ENCODE measurements at places on chromosomes 3 and 15.

DNA sequence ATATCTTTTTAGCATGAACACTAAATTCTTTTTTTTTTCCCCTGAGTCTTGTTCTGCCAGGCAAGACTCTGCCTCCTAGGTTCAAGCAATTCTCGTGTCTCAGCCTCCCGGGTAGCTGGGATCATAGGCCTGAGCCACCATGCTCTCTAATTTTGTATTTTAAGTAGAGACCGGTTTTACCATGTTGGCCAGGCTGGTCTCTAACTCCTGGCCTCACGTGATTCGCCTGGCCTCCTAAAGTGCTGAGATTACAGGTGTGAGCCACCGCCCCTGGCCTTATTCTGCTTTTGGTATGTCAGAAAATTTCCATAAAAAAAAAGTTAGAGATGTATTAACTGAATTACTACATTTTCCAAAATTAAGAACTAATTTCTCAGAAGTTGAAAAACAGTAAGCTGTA, 14.3 kb downstream of the RAB11A start:
- DNase-seq: no peak

- peak; percentile 42 for DNase-seq
Measured at GRCh38 chr3:130601442-130601971, 84.5 kb downstream of the COL6A6 start.

- no peak for DNase-seq
Measured at GRCh38 chr3:58518291-58518789, 18.6 kb downstream of the ACOX2 start.

DNA sequence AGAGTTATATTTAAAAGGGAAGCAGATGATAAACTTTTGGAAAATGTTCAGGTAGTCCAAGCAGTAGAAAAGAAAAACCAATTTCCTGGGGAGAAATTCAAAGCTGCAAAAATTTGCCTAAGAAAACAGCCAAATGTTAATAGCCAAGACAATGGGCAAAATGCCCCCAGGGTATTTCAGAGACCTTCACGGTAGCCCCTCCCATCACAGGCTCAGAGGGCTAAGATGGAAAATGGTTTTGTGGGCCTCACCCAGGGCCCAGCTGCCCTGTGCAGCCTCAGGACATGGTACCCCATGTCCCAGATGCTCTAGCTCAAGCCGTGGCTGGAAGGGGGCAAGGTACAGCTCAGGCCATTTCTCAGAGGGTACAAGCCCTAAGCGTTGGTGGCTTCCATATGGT, 391.0 kb downstream of the ZIC4 start:
- no peak for DNase-seq

- DNase-seq: no peak
Measured at GRCh38 chr15:90001683-90002427, 731 bp downstream of the ZNF710 start.

GRCh38 chr15:69591905-69592508, 139.4 kb downstream of the RPLP1 start:
- no peak for DNase-seq

GRCh38 chr15:58788056-58788710, 17.1 kb downstream of the MINDY2 start:
- DNase-seq: no peak

- DNase-seq: no peak
Measured at GRCh38 chr3:184423561-184423960, 43.7 kb downstream of the CHRD start.

GRCh38 chr3:14141144-14141543, 16.3 kb downstream of the TMEM43 start:
- no peak for DNase-seq

DNA sequence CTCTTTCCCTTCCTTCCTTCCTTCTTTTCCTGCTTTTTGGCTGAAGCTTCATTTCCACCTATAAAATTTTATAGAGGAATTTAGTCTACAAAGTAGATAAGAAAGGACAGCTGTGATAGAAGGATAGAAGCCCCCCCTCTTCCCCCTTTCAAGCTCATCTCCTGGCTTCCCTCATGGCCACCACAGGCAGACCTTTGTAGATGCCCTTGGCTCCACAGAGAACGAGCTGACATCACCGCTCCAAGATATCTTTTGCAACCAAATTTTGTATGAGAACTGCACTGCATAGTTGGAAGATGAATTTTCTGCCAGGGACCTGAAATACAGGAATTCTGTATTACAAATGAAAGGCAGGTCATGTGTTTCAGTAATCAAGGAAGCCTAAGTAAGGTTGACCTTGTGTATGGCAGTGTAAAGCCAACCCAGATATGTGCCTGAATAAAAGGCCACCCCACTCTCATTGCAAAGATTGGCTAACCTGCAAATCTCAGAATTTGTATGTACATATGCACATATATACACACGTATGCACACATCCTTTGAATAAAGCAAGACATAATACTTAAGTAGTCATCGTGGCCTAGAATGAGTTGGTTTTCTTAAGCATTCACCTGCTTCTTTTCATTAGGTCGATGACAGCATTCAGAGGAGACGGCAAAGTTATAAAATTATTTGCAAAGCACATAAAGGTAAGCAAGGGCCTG, 57.1 kb upstream of the FILIP1L start:
- DNase-seq: no peak

DNA sequence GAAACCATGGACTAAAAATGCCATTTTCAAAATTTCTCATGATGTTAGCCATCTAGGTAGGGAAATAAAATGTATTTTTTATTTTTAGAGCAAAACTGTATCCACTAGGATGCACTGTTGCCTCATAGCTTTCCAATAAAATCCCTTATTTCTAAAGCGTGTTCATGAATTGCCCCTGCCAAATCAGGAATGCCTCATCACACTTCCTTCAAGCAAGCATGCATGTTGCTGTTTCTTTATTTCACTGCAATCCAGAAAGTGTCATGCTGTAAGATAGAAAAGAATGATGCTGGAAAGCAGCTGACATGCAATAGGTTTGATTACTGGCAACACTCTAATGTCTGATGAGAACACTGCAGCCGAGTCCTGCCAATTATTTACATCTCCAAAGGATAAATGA, 239.5 kb downstream of the CHL1 start:
- DNase-seq: no peak

GRCh38 chr3:109563149-109563548, 225.8 kb upstream of the DPPA4 start:
- no peak for DNase-seq

DNA sequence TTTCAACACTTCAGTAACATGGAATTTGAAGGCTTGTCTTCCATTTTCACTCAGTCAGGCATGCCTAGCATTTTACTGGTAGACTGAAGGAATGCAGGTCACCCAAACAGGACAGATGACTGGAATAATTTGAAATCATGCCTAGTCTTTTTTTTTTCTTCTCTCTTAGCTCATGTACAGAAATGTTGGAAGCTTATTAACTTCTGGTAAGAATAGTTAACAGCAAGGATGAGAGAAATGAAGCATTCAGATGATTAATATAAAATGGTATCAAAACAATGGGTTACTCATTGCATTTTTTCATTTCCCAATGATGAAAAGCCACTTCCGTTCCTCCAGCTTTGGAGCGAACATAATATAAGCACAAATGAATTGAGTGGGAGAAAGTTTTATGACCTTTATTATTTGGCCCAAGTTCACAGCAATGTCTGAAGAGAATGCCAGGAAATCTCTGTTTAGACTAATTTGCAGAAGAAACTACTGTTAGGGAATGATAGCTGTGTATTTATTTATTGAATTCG, 431.6 kb upstream of the RASGRP1 start:
- no peak for DNase-seq

DNA sequence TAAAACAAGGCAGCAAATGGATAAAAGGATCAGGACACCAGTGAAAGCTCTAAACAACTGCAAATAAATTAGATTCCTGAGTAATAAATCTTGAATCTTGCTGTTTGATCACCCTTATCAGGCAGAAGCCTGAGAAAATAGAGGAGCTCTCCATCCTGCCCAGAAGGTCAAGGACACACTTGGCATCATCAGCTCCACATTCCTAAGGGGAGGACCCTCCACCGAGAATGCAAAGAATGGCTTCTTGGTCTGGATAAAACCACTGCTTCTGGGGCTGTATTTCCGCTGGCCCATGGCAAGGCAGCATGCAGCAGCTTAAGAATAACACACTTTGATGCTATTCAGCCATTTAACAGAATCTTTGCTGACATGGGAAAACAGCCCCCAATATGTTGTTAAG, 108.9 kb upstream of the TSC22D2 start:
- no peak for DNase-seq

GRCh38 chr15:93500155-93500554, 411.1 kb upstream of the RGMA start:
- DNase-seq: no peak

DNA sequence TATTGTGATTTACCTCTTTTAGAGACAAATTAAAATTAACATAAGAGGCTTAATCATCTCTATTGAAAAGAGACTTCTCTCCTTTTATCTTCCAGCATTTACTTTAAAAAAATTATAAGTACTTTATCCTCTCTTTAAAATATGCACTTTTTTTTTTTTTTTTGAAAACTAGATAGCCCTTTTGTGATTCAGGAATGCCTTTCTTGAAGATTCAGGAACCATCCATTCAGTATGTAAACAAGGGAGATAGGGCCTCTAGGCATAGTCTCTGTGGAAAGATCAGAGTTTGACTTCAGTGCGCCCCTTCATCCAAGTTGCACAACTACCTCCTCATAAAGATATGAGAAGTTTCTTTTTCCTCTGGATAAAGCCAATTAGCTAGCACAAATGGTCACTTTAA, 1163.7 kb downstream of the SI start:
- no peak for DNase-seq

DNA sequence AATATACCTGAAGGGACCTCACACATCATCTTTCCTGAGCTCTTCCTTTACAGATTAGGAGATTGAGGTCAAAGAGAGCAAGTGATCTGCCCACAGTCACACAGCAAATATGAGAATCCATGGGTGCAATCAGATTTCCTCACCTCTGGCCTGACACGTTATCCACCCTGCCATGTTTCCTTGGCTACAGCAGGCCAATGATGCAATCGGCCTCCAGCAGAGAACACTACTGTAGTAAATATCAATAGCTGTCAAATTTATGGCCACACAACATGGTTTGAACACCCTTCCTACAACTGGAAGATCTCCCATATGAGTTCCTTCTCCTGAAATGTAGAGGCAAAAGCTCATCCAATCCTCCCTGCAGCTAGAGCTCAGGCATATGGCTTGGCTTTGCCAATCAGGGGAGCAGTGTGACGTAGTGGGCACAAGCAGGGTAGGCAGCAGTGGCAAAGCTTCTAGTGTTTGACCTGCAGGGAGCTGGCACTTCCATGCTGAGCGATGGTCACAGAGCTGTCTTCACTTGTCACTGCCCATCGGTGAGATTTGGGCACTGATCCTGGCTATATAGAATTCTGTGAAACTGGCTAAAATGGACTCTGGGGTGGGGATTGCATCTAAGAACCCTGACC, 271.3 kb downstream of the TJP1 start:
- no peak for DNase-seq

DNA sequence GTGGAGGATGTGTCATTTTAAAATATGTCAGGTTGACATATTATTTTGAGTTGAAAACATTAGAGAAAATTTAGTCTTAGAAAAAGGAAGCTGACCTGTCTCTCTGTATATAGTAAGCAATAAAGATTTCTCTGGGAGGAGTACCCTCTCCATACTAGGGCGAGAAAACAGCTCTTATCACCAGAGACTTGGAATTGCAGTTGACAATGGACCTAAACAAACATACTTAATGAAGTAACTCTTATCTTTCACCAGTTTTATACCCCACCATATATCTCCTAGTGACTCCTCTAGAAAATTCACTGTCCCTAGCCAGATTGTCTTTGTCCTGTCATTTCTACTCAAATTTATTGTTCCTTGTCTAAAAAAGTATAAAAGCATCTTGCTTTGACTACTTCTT, 7.2 kb upstream of the GATM start:
- DNase-seq: no peak

GRCh38 chr15:70083946-70084345, 13.8 kb downstream of the TLE3 start:
- no peak for DNase-seq

DNA sequence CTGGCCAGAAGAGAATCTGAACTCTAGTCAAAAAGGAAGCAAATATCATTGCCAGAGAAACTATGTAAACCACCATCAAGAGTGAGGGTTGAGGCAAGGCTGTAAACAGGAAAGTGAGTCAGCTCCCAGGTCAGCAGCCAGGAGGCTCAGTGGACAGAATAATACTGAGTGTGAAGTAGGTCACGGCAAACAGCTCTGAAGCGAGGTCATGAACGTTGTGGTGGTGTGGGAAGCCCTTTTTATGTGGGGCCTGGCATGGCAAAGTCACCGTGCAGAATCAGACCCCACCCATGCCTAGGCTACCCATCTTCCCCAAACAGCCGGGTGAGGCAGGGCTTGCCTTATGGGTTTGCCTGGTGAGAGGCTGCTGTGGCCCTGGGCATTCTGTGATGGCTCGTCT, 43.9 kb downstream of the THBS1 start:
- DNase-seq: no peak

Measured in SK-N-MC (cell line).